ENCODE measurements at places on chromosomes 4 and X.

DNA sequence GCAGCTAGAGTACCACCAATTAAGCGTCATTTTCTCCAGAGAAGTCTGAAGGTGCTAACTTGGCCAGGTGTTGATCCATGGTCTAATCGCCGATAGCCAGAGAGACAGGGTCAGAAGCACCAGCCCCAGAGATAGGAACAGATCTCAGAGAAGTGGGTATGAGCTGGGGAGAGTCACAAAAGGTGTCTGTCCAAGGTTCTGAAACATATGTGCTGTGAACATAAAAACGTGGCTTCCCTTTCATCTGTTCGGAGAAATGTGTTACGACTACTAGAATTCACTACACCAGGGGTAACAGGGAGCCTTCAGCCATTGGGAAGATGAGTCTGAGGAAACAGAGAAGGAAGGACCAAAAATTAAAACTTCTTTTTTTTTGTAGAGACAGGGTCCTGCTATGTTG is 91.3 kb downstream of the FBXL5 start:
- no peak for DNase-seq

GRCh38 chr4:188297873-188298272 is 158.6 kb downstream of the TRIML1 start:
- no peak for DNase-seq

- DNase-seq, result no peak
Measured at GRCh38 chrX:71996826-71997225, 86.2 kb downstream of the NHSL2 start.

- DNase-seq, result no peak
Measured at GRCh38 chr4:189804894-189805293, 135.8 kb upstream of the FRG1 start.

GRCh38 chr4:15003401-15003890 is 1.2 kb downstream of the CPEB2 start:
- DNase-seq, result peak; percentile 19

- no peak for DNase-seq
Measured at GRCh38 chr4:10960389-10960788, 275.8 kb upstream of the CLNK start.

DNA sequence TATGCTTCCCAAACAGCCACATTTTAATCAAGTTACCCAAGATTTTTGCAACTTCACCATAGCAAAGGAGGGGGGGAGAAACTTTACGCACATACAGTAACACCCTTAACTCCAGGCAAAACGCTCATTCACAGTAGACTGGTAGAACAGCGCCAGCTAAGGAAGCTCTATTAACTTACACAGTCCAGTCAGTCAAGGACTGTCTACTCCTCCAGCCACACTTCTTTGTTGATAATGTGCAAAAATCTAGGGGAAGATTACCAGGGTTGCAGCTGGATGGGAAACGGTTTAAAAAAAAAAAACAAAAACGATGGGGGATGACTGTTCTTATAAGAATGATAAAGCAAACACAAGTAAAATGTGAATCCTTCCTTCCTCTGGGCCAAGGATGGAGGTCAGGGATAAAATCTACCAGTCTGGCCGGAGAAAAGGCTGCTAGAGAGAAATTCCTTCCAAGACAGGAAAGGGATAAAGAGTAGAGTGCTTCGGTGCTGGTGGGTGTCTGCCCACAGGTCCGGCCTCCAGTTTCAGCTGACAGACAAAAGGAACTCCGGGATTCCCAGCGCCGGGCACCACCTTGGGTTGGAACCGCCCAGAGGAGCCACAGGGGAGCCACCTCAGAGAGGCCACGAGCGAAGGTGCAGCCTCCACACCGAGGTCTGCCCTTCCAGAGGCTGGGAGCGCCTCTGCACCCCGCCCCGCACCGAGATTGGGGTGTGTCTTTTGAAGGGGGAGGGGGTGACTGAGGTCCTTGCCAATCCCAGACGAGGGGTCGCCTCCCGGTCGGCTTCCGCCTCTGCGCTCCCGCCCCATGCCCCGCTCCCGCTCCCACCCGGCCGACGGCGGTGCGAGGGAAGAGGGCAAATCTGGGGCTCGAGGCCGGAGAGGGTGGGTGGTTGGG is 811 bp downstream of the ANKRD50 start:
- DNase-seq, result no peak

GRCh38 chr4:1418494-1419285 is 12.4 kb upstream of the NKX1-1 start:
- DNase-seq, result no peak

GRCh38 chr4:150325872-150326271 is 247.6 kb downstream of the DCLK2 start:
- DNase-seq, result no peak

DNA sequence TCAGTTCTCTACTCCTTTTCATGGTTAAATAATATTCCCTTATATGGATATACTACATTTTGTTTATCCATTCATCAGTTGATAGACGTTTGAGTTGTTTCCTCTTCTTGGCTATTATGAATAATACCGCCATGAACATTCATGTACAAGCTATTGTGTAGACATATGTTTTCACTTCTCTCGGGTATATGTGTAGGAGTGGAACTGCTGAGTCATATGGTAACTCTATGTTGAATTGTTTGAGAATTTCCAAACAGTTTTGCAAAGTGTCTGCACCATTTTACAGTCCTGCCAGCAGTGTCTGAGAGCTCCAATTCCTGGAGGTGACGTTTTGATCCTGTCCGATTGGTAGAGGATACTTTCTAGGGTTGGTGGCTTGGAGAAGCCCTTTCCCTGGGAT is 23.6 kb downstream of the PLAC1 start:
- DNase-seq, result no peak

DNA sequence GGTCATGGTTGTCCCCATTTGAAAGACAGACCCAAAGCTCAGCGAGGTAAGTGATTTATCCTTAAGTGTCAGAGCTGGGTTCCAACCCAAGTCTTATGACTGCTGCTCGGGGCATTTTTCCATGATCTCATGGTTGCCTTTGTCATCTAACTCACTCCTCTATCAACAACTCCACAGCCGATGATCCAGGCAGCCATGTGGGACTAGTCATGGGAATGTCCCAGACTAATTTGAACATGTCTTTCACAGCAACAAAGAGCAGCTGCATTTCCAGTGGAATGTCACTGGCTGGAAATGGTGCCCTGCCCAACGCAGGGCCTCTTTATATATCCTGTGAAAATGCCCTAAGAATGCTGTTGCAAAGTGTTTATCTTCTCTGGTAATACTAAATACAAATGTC is 284.8 kb upstream of the PPARGC1A start:
- DNase-seq, result no peak

DNA sequence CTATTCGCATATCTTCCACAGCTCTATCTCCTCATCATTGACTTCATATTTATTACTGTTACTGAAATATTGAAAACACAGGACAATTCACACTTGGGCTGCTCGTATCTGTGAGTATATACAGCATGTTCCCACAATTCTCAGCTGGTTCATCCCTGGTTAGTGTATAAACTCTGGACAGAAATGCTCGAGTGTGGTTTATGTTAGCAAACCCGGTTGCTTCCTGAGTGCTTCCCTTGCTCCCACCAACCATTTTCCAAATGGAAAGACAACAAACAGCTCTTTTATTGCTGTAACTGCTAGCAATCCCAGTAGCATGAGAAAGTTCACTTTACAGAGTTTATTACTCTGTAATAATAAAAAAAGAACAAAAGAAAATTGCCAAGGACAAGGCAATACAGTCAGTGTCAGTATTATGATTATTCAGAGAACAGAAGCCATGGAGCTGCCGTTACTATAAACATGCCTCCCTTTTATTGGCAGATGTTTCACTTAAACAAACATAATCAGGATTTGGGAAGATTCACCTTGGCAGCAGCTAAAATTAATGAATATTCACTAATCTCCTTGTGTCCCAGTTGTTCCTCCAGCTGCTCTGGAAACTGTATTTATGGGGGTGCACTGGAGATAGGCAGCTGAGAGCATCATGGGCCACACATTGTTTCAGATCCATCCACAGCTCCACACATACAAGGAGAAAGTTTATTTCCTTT is 134.1 kb upstream of the GUCY1A1 start:
- no peak for DNase-seq

DNA sequence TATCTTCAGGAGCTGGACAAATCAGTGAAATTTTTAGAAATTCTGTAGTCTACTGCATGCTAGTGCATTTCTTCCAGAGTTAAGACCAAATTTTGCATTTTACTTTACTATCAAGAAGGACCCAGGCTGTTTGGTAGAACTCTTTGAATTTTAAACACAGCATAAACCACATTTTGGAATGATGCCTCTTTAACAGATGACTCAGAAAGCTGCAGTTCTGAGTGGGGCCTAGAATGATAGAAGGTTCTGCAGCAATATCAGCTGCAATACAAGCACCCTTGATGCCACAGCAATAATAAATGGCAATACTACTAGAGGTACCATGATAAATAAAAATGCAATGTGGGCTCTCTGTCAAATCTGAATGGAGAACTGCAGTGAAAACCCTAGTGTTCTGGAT is 198.7 kb downstream of the TMA16 start:
- no peak for DNase-seq

DNA sequence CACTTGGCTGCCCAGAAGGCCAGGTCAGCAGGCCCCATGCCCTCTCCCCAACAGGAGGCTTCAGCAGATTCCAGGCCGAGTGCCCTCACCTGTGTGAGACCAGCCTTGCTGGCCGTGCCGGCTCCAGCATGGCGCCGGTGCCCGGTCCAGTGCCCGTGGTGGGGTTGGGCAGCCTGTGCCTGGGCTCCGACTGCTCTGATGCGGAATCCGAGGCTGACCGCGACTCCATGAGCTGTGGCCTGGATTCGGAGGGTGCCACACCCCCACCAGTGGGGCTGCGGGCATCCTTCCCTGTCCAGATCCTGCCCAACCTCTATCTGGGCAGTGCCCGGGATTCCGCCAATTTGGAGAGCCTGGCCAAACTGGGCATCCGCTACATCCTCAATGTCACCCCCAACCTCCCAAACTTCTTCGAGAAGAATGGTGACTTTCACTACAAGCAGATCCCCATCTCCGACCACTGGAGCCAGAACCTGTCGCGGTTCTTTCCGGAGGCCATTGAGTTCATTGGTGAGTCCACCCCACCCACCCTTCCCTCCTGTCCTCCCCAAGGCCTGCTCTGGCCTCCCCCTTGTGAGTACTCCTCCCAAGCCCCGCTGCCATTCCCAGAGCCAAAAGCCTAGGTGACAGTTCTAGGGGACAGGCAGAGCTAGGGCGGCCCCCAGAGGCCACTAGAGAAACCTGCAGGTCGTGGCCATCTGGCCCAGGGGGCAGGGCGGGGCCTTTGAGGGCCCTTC is 2.3 kb downstream of the DUSP9 start:
- DNase-seq, result no peak

DNA sequence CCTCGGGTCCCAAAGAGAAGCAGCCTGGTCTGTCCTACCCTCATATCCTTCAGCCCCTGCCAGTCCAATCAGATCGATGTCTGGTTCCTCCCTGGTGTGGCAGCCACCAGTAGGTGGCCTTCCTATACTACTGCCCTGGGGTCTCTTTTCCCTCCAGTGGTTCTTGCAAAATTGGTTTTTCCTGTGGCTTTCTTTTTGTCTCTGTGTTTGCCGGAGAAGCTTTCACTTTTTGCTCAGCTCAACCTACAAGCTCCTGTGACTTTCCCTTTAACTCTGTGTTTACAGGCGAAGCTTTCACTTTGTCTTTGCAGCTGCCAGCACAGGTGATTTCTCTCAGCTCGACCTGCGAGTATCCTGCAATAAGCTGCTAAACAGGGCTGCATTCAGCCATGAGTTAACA is 46.8 kb downstream of the UGT2A3 start:
- no peak for DNase-seq

DNA sequence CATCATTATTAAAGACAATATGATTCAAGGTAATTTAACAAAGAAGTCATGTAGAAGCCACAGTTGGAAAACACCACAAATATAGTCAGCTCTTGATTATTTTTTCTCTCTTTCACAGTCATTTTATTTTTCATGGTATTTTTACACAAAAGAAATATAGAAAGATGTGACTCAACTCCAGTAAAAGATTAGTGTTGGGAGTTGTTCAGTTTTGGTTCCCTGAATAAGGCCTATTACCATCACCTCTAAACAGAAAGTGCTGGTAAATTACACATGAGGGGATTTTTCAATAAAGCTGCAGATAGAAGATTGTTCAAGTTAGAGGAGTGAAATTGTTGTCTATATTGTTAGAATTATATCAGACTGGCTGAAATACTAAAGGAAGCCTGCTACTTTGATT is 107.0 kb downstream of the DDIT4L start:
- no peak for DNase-seq

DNA sequence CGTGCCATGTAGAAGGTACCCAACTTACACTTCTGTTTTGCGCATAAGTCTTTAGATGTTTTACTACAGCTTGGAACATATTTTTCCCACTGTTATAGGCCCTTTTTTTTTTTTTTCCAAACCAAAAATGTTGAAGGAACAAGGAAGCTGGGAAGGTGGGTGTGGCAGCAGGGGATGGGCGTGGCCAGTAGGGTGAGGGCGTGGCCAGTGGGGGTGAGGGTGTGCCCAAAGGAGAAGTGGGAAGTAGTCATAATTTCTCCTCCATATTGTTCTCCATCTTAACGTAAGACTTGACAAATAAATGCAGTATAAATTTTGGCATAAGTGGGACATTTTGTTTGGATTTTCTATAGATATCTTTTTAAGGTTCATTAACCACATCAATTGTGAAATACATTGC is 30.4 kb downstream of the CLDN22 start:
- DNase-seq, result no peak

DNA sequence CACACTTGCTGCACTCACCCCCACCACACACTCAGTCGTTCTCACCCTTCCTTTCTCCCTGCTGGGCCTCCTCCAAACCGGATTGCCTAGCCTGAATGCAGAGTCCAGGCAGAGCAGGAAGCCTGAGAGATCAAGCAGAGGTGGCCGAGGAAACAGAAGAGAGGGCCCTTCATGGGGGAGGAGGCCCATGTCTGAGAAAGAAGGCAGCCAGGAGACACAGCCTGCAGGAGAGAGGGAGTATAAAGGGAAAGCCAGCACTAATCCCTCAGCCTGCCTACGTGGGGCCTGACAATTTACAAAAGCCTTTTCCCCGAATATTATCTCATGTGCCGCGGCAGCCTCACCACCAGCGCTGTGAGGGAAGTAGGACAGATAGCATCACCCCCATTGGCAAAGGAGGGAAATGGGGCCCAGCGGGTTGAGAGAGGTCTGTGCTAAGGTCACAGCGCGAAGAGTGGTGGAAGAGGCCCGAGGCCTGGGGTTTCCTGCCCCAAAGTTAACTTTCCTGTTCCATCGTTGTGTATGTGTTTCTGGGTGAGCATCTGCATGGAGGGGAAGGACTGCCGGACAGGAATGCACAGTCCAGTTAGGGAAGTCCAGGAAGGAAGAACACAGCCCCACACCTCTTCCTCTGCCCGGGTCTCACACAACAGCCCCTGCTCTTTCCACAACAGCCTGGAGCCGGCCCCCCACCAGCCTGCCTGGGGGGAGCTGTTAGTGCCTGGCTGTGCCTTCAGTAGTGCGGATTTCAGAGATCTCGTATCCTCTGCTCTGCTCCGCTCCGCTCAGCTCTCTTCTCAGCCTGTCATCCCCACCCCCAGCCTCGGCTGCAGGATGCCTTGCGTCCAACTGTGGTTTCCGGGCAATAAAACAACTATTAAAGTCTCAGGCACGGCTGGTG is 50.9 kb upstream of the BCOR start:
- no peak for DNase-seq

DNA sequence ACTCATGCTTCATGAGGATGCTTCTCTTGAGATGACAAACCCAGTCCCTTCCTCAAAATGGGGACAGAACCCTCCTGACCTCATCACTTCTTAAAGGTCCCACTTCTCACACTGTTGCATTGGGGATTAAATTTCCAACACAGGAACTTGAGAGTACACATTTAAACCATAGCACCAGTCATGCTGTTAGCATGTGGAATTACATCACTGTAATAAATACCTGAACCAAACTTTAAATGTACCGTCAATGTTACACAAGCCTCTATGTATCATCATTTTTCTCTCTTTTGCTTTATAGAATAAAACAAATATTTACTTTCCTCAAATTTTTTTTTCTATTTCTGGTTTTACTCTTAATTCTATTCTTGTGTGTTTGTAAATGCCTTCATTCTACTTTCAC is 448.2 kb downstream of the CCSER1 start:
- no peak for DNase-seq
